ENCODE measurements at places on chromosomes 3 and 15.

GRCh38 chr3:177906126-177906511 is 630.1 kb upstream of the KCNMB2 start:
- no peak for DNase-seq

DNA sequence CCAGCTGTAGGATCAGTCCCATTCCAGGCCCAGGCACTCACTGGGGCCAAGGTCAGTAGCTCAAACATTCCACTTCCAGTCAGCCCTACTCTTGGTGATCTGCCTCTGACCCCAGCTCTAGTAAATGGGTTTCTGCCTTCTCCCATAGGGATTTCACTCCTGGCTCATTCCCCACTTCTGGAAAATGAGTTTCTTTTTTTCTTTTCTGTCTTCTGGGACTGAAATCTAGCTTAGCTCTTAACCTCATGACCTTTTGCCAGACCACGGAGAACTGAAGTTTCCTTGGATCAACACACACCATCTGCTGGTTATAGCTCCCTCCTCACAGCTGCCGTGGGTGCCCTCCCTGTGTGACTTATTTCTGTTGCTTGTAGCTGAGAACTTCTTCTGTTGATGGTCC is 21.3 kb downstream of the MME start:
- no peak for DNase-seq

- no peak for DNase-seq
These were observed 907 bp upstream of the HERC1 start for GRCh38 chr15:63834500-63835210.

GRCh38 chr3:160376681-160377080 is 22.3 kb downstream of the IFT80 start:
- no peak for DNase-seq

GRCh38 chr15:61188168-61188567 is 40.9 kb downstream of the RORA start:
- no peak for DNase-seq

Measured in stimulated activated CD4-positive, alpha-beta T cell treated with anti-CD3 and anti-CD28 coated beads, Interleukin-2, amount 100 ng/mL, for 24 hours (primary cell).